Nephron progenitor cell (in vitro differentiated cells): ENCODE measurements at places on chromosomes 7 and 10.

- H3K36me3 ChIP-seq: peaks cover 71% of the 10 kb centered on the region
- H3K4me3 ChIP-seq: no peak overlapping the region
- H3K27ac ChIP-seq: no peak overlapping the region
- peaks cover 12% of the 10 kb centered on the region for H3K4me1 ChIP-seq
- H3K27me3 ChIP-seq: no peaks in the 10 kb centered on the region
Observed at GRCh38 chr7:5403442-5403841, 20.2 kb downstream of the TNRC18 start.

- DNase-seq: no peak
- no peak overlapping the region for H3K27ac ChIP-seq
- no peaks in the 10 kb centered on the region for H3K27me3 ChIP-seq
- H3K36me3 ChIP-seq: no peaks in the 10 kb centered on the region
- no peak overlapping the region for H3K4me3 ChIP-seq
Observed at GRCh38 chr10:56871160-56871668, 510.2 kb upstream of the ZWINT start.

- H3K27me3 ChIP-seq: no peaks in the 10 kb centered on the region
- H3K36me3 ChIP-seq: peaks cover 7% of the 10 kb centered on the region
- no peak for DNase-seq
- peaks cover 17% of the 10 kb centered on the region for H3K4me1 ChIP-seq
- H3K4me3 ChIP-seq: no peak overlapping the region
Observed at GRCh38 chr10:62243647-62243997, 25.0 kb downstream of the RTKN2 start.

DNA sequence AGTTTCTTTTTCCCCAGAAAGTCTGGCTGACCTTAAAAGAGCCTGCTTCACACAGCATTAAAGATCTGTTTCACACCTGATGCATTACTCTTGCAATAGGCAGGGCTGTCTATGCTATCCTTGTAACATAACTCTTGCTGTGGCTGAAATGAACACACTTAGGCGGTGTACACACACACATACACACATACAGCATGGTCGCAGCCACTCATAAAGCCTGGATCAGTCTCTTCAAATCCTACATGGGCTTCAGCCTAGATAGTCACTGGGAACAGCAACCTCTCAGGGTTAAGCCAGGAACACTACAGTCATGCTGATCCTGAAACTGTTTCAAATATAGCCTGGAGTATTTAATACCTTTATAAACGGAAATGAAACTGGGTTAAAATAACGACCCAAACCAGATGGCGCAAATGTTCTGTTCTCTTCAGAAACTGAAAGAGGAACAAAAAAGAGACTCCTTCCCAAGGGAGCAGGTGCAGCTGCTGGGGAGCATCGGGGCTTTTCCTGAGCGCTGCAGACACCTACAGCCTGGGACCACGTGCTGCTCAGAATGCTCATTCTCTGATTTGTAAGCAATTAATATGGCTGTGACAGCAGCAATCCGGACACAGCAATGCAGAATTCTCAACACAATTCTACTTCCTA, 61.0 kb upstream of the SFMBT2 start:
- DNase-seq: no peak
- peaks cover 17% of the 10 kb centered on the region for H3K4me1 ChIP-seq
- H3K27me3 ChIP-seq: peaks cover 33% of the 10 kb centered on the region
- H3K36me3 ChIP-seq: no peaks in the 10 kb centered on the region
- no peak overlapping the region for H3K4me3 ChIP-seq

GRCh38 chr10:2049560-2049959, 312.2 kb upstream of the ADARB2 start:
- H3K27ac ChIP-seq: no peak overlapping the region
- H3K36me3 ChIP-seq: no peaks in the 10 kb centered on the region
- no peak for DNase-seq
- H3K4me1 ChIP-seq: no peaks in the 10 kb centered on the region

- no peak for DNase-seq
- no peak overlapping the region for H3K4me3 ChIP-seq
- no peak overlapping the region for H3K27ac ChIP-seq
- peaks cover 10% of the 10 kb centered on the region for H3K4me1 ChIP-seq
- H3K36me3 ChIP-seq: no peaks in the 10 kb centered on the region
- H3K27me3 ChIP-seq: peaks cover 18% of the 10 kb centered on the region
Observed at GRCh38 chr10:80351220-80351619, 5.3 kb downstream of the DYDC1 start.

DNA sequence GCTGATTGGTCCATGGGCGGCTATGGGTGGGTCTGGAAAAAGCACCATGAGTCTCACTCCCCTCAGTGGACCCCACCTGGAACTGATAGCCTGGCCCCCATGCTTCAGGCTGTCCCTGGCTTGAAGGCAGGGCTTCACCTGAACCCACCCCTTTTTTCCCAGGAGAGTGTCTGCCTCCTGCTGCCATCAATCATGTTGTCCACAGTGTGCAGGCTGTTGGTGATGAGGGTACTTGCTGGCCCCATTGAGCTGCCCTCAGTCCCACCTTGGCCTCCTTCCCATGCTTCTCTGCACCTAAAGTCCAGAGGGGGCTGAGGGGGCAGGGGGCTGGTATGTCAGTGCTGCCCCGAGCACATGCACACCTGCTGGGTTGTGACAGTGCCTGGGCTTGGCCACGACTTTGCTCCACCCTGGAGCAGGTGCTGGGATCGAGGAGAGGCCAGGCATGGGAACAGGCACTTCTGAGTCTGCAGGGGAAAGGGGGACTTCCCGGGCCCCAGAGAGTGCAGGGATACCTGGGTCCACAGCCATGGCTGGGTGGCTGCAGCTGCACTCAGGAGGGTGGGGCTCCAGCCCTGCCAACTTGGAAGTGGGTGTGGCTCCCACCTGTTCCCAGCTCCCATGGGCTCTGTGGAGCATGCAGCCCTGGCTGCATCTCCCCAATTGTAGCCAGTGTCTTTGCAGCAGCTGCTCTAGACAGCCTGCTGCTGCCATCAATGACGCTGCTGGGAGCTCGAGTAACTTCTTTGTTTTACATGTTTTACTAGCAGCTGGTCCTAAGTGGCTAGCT, 56.9 kb downstream of the ADK start:
- H3K27me3 ChIP-seq: no peaks in the 10 kb centered on the region
- H3K4me3 ChIP-seq: no peak overlapping the region
- H3K27ac ChIP-seq: no peak overlapping the region
- no peak for DNase-seq
- H3K4me1 ChIP-seq: peaks cover 13% of the 10 kb centered on the region
- peaks cover 27% of the 10 kb centered on the region for H3K36me3 ChIP-seq

- H3K4me1 ChIP-seq: peaks cover 61% of the 10 kb centered on the region
- no peak overlapping the region for H3K4me3 ChIP-seq
- peak overlapping the region; percentile 21 for H3K27ac ChIP-seq
- H3K27me3 ChIP-seq: peaks cover 12% of the 10 kb centered on the region
- H3K36me3 ChIP-seq: no peaks in the 10 kb centered on the region
Observed at GRCh38 chr10:97128039-97128492, 57.7 kb downstream of the SLIT1 start.

DNA sequence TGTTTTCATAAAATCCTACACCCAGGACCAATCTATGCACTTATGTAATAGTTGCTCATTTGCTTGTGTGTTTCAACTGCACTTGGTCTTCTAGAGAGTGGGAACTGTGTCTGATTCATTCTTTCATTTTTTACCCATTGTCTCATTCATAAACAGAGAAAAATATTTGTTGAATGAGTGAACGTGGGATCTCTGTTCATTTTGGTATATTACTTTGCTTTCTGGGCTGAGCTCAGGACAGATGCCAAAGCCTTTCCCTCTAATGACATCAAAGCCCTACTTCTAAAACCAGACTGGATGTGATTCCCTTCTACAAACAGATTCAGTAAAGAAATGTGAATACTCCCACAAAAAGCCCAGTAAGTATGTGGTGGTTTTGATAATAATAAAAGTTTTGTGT, 145.2 kb downstream of the ST7 start:
- peaks cover 10% of the 10 kb centered on the region for H3K36me3 ChIP-seq
- no peak overlapping the region for H3K4me3 ChIP-seq
- H3K27ac ChIP-seq: no peak overlapping the region
- H3K4me1 ChIP-seq: no peaks in the 10 kb centered on the region
- H3K27me3 ChIP-seq: peaks cover 4% of the 10 kb centered on the region
- DNase-seq: no peak

DNA sequence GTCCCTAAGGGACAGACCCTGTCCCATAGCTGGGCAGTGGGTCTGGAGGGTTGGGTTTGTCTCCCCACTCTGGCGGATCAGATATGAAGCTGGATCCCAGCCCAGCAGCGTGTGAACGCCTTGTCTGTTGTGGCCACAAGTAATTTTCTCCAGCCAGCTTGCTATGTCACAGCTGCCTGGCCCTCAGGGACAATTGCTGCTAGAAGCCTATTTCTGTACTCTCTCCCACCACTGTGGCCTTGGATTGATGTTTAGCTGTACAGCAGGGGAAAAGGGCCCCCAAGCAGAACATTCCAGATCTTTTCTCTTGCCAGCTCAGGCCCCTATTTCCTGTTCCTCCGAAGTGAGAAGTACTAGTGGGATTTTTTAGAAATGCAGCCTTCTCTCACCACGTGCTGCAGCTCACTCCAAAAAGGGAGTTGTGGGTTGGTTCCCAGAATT, 53.5 kb upstream of the WAC start:
- DNase-seq: no peak
- peaks cover 18% of the 10 kb centered on the region for H3K4me1 ChIP-seq
- H3K27ac ChIP-seq: peak overlapping the region; percentile 85
- H3K27me3 ChIP-seq: peaks cover 15% of the 10 kb centered on the region
- H3K36me3 ChIP-seq: no peaks in the 10 kb centered on the region

DNA sequence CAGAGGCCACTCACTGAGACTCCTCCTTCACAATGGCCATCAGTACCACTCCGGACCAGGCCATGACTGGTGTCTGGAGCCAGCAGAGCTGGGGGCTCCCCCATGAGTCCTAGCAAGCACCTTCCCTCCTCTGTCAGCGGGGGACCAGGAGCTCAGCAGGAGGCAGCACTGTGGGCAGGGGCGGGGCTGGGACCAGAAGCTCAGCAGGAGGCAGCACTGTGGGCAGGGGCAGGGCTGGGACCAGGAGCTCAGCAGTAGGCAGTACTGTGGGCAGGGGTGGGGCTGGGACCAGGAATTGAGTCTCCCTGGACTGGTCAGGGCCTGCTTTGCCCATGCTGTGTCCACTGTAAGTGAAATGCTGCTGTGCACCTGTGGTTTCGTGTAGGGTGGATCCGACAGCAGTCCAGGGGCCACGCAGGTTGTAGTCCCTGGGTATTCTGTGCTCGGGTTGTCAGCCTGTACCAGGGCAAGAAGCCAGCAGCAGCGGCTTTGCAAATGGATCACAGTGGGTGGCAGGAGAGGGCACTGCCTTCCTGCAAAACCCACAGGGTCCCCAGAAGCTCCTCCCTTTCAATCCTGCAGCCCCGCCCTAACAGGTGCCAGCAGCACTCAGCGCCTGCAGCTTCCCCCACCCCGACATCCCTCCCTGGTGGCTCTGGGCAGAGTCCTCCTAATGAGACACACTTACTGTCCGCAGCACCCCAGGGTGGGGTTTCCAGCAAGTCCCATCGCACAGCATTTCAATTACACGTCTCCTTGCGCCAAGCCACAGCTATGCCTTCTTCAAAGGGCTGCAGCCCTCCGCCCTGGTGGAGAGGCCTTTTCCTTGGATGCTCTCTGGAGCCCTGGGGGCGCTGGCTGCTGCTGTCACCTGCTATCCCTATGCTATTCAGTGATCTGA, 220.5 kb downstream of the TCERG1L start:
- H3K27me3 ChIP-seq: peaks cover 7% of the 10 kb centered on the region
- peaks cover 58% of the 10 kb centered on the region for H3K4me1 ChIP-seq
- H3K27ac ChIP-seq: no peak overlapping the region
- no peak for DNase-seq
- no peaks in the 10 kb centered on the region for H3K36me3 ChIP-seq
